ENCODE measurements at places on chromosomes 5 and 9.
A peak's percentile ranks its signal among the peaks of the same experiment; 100 is the strongest.

GRCh38 chr9:19998153-19998552, 209.3 kb upstream of the SLC24A2 start:
- no peak for DNase-seq
- H3K4me3 ChIP-seq: no peak overlapping the region
- no peaks in the 10 kb centered on the region for H3K4me1 ChIP-seq
- no peak overlapping the region for H3K27ac ChIP-seq
- no peaks in the 10 kb centered on the region for H3K27me3 ChIP-seq

- no peak overlapping the region for H3K27ac ChIP-seq
- H3K36me3 ChIP-seq: no peaks in the 10 kb centered on the region
- DNase-seq: no peak
- H3K4me1 ChIP-seq: no peaks in the 10 kb centered on the region
These were observed 44.2 kb upstream of the CFAP157 start for GRCh38 chr9:127662617-127663016.

GRCh38 chr9:12054235-12054634, 639.0 kb upstream of the TYRP1 start:
- H3K4me1 ChIP-seq: no peaks in the 10 kb centered on the region
- no peaks in the 10 kb centered on the region for H3K27me3 ChIP-seq
- H3K4me3 ChIP-seq: no peak overlapping the region

DNA sequence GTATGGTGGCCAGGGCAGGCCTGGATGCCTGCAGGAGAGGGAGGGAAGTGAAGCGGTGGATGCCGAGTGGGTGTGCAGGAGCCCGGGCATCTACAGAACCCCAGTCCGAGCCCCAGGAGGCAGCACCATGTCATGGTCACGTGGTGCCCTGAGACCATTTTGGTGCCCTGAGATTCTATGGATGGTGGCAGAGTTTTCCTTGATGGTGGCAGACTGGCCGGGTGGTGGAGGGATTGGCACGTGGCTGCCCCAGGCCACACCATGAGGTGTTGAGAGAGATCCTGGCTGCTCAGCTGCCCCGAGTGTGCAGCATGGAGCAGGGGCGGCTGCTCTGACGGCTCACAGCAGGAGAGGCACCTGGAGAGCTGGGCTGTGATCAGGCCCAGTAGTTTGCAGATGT, 52.3 kb downstream of the SYK start:
- no peaks in the 10 kb centered on the region for H3K36me3 ChIP-seq
- H3K27ac ChIP-seq: no peak overlapping the region
- H3K4me3 ChIP-seq: no peak overlapping the region
- H3K27me3 ChIP-seq: no peaks in the 10 kb centered on the region

GRCh38 chr5:33824516-33825195, 67.1 kb downstream of the ADAMTS12 start:
- no peaks in the 10 kb centered on the region for H3K36me3 ChIP-seq
- no peaks in the 10 kb centered on the region for H3K4me1 ChIP-seq

- H3K27me3 ChIP-seq: no peaks in the 10 kb centered on the region
- no peak overlapping the region for H3K27ac ChIP-seq
- H3K4me1 ChIP-seq: no peaks in the 10 kb centered on the region
These were observed 327.4 kb upstream of the RPS23 start for GRCh38 chr5:82605441-82605973.

GRCh38 chr5:158786390-158786789, 313.3 kb downstream of the EBF1 start:
- H3K4me1 ChIP-seq: no peaks in the 10 kb centered on the region
- H3K27me3 ChIP-seq: no peaks in the 10 kb centered on the region
- H3K27ac ChIP-seq: no peak overlapping the region
- H3K36me3 ChIP-seq: no peaks in the 10 kb centered on the region
- no peak for DNase-seq
- no peak overlapping the region for H3K4me3 ChIP-seq

DNA sequence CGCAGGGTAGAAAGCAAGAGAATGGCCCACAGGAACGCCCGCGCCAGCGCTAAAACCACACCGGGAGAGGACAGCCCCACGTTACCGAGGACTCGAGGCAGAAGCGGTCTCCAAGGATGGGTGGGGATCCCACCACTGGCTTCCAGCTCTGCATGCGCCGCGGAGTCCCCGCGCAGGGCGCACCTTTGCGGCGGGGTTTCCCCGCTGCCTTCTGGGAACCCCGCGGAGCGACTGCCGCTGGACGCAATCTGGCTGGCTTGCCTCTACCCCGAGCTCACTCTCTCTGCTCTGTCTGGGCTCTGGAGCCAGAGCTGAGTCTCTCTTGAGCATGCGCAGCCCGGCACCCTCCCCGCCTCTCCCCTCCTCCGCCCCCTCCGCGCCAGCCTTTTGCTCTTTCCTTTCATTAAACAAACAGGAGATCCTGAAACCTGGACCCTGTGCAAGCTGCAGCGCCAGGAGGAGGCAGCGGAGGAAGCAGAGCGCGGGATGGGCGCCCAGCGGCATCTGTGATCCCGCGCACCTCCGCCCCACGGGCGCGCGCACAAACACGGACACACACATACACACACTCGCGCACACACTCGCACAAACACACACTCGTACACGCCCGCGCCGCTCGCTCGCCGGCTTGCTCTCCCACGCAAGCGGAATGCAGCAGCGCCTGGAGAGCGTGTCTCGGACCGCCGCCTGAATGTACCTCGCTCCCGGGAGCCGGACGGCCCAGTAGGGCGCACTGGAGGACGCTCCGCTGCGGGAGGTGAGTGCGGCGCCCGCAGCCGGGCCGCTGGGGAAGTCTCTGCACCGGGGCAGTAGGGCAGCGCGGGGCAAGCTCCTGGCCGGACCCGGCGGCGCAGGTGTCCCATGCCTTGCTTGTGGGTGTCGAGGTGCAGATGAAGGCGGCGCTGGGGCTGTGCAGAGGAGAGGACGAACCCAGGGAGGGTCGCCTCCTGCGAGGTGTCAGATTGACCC, at the start of gene PLPPR1:
Gene PLPPR1, plus strand, starts transcription at position 382 of the 969 bp plus-strand sequence.
- H3K27me3 ChIP-seq: peaks cover 18% of the 10 kb centered on the region
- DNase-seq: peak; percentile 76
- no peaks in the 10 kb centered on the region for H3K36me3 ChIP-seq
- no peak within 1 kb of the TSS for H3K27ac ChIP-seq
- H3K4me3 ChIP-seq: peak within 1 kb of the TSS; percentile 46
